ENCODE measurements at places on chromosomes 7 and 10. TPM values are rescaled to one million over a fixed set of nuclear protein-coding genes. Genes with fewer than 3 reads are reported as not detected.
A peak's percentile ranks its signal among the peaks of the same experiment; 100 is the strongest.

HOXA9 gene
- not detected for total RNA-seq

DNA sequence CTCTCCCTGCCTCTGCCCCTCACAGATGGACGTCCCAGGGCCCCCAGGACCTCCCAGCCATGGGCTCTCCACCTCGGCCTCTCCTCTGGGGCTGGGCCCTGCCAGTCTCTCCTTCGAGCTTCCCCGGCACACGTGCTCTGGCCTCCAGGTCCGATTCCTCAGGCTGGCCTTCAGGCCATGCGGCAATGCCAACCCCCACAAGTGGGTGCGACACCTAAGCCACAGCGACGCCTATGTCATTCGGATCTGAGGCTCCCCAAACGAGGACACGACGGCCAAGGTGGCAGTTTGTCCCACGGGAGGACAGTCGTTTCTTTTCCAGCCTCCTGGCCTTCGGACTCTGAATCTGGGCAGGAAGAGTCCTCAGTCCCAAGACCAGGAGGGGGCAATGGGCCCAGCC, 5.2 kb downstream of the AP4M1 start:
- peak overlapping the region; percentile 24 for H3K27ac ChIP-seq
- DNase-seq: no peak
- no peaks in the 10 kb centered on the region for H3K27me3 ChIP-seq
- peaks cover 6% of the 10 kb centered on the region for H3K4me1 ChIP-seq
- H3K36me3 ChIP-seq: no peaks in the 10 kb centered on the region
- H3K4me3 ChIP-seq: no peak overlapping the region

CALHM1 gene
- total RNA-seq: not detected

FZD1 gene
- total RNA-seq: 0.13 TPM

LIPF gene
- not detected for total RNA-seq

DNA sequence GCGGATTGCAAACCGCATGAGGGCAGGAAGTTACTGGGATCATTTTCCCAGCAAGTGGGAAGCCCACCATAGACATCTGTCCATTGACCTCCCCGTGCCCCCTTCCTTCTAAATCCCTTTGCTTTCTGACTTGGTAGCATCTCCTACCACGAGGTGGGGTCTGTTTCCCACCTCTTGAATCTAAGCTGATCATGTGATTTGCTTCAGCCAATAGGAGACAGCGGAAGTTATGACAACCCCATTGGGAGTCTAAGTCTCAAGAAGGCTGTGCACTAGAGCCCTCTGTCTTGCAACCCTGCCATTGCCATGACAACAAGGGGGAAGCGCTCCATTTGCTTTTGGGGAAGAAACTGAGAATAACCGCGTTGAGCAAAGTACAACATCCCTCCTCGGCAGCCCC, 39.2 kb upstream of the CARD11 start:
- peaks cover 13% of the 10 kb centered on the region for H3K4me1 ChIP-seq
- no peaks in the 10 kb centered on the region for H3K27me3 ChIP-seq
- H3K4me3 ChIP-seq: no peak overlapping the region
- no peak overlapping the region for H3K27ac ChIP-seq
- H3K36me3 ChIP-seq: no peaks in the 10 kb centered on the region

GRCh38 chr10:12321641-12322040, 27.7 kb upstream of the CAMK1D start:
- H3K4me3 ChIP-seq: no peak overlapping the region
- peaks cover 10% of the 10 kb centered on the region for H3K4me1 ChIP-seq

GRCh38 chr7:41886901-41887311, 184.0 kb upstream of the INHBA start:
- H3K27me3 ChIP-seq: peaks cover 18% of the 10 kb centered on the region
- H3K36me3 ChIP-seq: peaks cover 2% of the 10 kb centered on the region
- DNase-seq: no peak

METTL27 gene
- total RNA-seq: 0.85 TPM

DNA sequence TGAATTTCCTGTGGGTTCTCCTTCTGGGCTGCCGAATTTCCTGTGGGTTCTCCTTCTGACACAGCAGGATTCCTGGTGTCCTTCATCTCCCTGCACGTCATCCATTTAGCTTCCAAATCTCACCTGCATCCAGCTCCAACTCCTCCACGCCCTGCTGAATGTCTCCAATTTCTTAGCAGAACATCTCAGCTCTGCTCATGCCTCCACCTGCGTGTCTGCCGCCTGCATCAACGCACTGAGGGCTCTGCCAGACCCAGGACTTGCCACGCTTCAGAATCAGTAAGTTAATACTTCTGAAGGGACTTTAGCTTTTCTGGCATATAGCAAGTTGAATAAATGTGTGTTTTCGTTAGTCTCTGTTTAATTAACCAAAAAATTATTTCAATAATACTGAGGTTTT, 31.1 kb upstream of the VIPR2 start:
- peaks cover 4% of the 10 kb centered on the region for H3K4me1 ChIP-seq
- no peak for DNase-seq
- H3K27ac ChIP-seq: no peak overlapping the region
- no peak overlapping the region for H3K4me3 ChIP-seq
- no peaks in the 10 kb centered on the region for H3K36me3 ChIP-seq

- H3K4me1 ChIP-seq: peaks cover 6% of the 10 kb centered on the region
- no peak for DNase-seq
- H3K36me3 ChIP-seq: peaks cover 6% of the 10 kb centered on the region
- peaks cover 42% of the 10 kb centered on the region for H3K27me3 ChIP-seq
- no peak overlapping the region for H3K4me3 ChIP-seq
- no peak overlapping the region for H3K27ac ChIP-seq
Observed at GRCh38 chr7:43517464-43517863, 65.4 kb upstream of the STK17A start.

- DNase-seq: no peak
- H3K4me1 ChIP-seq: no peaks in the 10 kb centered on the region
- H3K4me3 ChIP-seq: no peak overlapping the region
Observed at GRCh38 chr10:31622978-31623377, 304.0 kb downstream of the ZEB1 start.

- H3K36me3 ChIP-seq: no peaks in the 10 kb centered on the region
- no peak overlapping the region for H3K4me3 ChIP-seq
- DNase-seq: no peak
- H3K4me1 ChIP-seq: peaks cover 49% of the 10 kb centered on the region
- H3K27ac ChIP-seq: peak overlapping the region; percentile 87
Observed at GRCh38 chr10:69338547-69339450, 60.5 kb downstream of the HK1 start.

- H3K4me3 ChIP-seq: no peak overlapping the region
- H3K4me1 ChIP-seq: peaks cover 4% of the 10 kb centered on the region
- H3K27me3 ChIP-seq: peaks cover 58% of the 10 kb centered on the region
- no peak for DNase-seq
- H3K27ac ChIP-seq: no peak overlapping the region
Observed at GRCh38 chr7:50509459-50509858, 55.7 kb downstream of the DDC start.

DNA sequence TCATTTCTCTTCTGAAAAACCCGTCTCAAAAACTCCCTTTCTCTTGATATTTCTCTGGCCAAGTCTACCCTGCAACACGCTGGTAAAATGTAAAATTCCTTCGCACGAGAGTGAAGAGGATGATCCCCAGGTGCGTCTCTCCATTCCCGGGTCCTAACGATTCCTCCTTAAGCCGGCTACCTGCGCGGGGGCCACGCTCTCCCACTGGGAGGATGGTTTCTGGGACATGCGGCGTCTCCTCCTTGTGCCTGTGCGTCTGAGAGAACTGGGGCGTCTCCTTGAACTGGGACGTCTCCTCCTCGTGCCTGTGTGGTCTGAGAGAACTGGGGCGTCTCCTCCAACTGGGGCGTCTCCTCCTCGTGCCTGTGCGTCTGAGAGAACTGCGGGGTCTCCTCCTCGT, 149.9 kb downstream of the WDR37 start:
- no peaks in the 10 kb centered on the region for H3K4me1 ChIP-seq
- H3K4me3 ChIP-seq: no peak overlapping the region
- no peaks in the 10 kb centered on the region for H3K36me3 ChIP-seq
- no peak overlapping the region for H3K27ac ChIP-seq
- DNase-seq: no peak

DNA sequence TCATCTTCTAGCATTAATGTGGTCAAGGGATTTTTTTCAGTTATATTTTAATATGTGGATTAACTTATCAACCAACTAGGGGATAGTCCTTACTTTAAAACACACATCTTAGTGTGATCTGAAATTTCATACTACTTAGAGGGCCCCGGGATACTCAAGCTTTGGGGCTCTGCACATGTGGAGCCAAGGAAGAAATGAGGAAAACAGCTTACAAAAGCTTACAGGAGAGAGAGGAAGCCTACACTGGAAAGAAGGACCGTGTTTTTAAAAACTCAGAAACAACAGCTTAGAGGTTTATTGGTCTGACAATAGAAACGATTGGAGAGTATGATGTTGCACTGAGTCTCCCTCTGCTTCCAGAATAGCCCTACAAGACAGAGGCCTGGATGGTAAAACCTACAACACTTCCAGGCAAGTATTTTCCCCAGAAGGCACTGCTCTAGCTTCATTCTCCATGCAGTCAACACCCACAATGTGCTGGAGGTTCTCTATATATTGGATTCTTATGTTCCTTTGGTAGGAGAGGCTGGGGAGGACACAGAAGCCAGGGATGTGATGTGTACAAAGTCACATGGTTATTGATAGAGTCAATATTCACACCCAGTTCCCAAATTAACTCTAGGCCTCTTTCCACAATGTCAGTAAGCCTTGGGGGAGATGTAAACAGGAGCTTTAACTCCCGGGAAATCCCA, 47.3 kb downstream of the JCAD start:
- no peak overlapping the region for H3K27ac ChIP-seq
- H3K27me3 ChIP-seq: peaks cover 71% of the 10 kb centered on the region
- no peaks in the 10 kb centered on the region for H3K36me3 ChIP-seq
- H3K4me3 ChIP-seq: no peak overlapping the region
- no peak for DNase-seq

- H3K27ac ChIP-seq: no peak overlapping the region
- no peak for DNase-seq
- H3K27me3 ChIP-seq: no peaks in the 10 kb centered on the region
- peaks cover 6% of the 10 kb centered on the region for H3K36me3 ChIP-seq
- H3K4me3 ChIP-seq: no peak overlapping the region
- H3K4me1 ChIP-seq: peaks cover 5% of the 10 kb centered on the region
Observed at GRCh38 chr7:128082431-128082830, 51.2 kb upstream of the LRRC4 start.

DNA sequence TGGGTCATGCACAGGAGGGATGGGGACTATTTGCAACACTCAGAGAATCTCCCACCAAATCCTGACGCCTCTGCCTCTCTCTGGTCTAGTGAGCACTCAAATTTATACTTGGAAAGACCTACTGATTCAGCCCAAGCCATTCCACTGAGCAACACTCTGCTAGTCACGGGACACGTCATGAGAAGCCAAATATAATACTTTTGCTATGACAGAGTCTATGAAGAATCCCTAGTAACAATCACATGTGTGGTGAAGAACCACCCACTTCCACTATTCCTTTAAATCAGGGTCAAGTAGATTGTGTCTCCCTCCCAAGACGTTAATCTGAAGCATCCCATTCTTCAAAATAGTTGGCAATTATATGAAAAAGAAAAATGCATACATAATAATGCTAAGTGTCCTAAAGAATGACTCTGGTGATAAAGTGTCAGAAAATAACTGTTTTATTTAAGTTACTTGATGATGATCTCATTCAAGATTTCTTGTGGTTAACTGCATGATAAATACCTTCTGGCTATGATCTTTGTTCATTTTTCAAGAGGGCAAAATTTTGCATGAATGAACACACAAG, 28.5 kb downstream of the CHCHD3 start:
- H3K4me3 ChIP-seq: no peak overlapping the region
- H3K27ac ChIP-seq: no peak overlapping the region
- peaks cover 2% of the 10 kb centered on the region for H3K36me3 ChIP-seq
- no peaks in the 10 kb centered on the region for H3K27me3 ChIP-seq

DNA sequence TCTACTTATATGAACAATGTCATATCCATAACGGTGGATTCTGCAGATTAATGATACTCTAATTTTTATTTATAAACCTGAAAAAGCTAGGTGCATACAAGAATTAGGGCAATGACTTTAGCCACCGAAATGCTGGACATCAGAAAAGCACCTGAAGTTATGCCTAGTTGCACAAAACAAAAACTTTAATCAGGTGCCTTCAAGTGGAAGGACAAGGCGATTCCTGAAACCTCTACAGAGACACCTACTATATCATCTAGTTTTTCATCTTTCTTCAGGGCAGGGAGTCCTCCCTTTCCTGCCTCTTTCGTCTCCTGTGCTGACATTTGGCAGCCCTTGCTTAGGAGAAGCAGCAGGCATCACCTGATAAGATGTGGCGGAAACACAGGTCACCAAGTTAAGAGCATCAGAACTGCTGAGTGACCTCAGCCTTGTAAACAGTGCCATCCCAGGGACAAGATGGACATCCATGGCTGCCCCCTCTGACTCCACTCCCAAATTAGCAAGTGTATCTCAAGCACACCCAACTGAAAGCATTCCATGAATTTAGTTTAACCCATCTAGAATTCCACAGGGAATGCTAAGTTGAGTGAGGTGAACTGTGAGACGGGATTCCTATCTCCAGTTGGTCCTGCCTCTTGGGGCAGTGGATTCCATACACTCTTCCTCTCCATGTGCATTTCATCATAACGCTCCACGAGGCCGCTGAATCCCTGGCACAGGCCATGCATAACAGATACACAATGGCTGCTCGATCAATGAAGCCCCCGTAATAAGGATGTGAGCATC, 5.8 kb downstream of the ITPRIP start:
- no peaks in the 10 kb centered on the region for H3K36me3 ChIP-seq
- H3K4me3 ChIP-seq: peak overlapping the region; percentile 25
- DNase-seq: no peak

TWIST1 gene
- not detected for total RNA-seq

- no peak for DNase-seq
- H3K36me3 ChIP-seq: peaks cover 3% of the 10 kb centered on the region
- H3K27me3 ChIP-seq: no peaks in the 10 kb centered on the region
- peaks cover 6% of the 10 kb centered on the region for H3K4me1 ChIP-seq
Observed at GRCh38 chr10:124409696-124410095, 9.0 kb downstream of the OAT start.

GRCh38 chr10:66045859-66046258, 880.0 kb upstream of the LRRTM3 start:
- DNase-seq: no peak
- no peak overlapping the region for H3K4me3 ChIP-seq
- no peaks in the 10 kb centered on the region for H3K27me3 ChIP-seq
- H3K27ac ChIP-seq: no peak overlapping the region
- H3K4me1 ChIP-seq: no peaks in the 10 kb centered on the region

All from T-helper 17 cell (primary cell).